ENCODE measurements at places on chromosomes 4 and X.

DNA sequence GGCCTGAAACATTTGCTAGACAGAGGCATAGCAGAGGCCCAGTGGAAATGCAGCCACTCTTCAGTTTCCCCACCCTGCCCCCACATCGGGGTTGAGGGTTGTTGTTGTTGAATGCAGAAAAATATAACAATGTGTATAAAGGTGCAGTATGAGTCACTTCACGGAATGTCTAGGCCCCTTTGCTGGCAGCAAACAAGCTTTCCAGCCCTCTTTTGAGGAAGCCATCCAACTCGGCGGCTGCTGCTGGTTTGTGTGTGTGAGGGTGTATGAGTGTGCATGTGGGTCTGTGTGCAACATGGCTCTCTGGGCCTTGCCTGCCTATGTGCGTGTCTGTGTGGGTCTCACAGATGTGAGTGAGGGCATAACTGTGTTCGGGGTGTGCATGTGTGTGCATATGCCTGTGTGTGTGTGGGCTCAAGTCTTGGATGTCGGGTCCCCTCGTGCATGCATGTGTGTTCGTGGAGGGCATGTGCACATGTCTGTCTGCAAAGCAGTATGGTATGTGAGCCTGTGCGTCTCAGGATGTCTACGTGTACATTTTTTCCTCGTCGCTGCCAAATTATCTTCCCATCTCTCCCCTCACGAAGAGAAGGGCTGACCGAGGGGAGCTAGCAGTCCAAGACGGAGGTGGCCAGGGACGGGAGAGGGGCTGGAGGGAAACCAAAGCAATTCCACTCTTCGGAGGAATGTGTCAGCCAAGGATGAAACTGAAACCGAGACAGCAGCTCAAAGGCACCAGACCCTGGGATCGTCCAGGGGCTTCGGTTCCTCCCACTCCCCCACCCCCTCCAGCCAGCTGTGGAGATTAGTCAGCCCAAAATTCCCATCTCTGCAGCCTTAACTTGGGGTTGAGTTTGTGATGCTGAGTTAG is 8.4 kb upstream of the ELF4 start:
- no peak for DNase-seq

DNA sequence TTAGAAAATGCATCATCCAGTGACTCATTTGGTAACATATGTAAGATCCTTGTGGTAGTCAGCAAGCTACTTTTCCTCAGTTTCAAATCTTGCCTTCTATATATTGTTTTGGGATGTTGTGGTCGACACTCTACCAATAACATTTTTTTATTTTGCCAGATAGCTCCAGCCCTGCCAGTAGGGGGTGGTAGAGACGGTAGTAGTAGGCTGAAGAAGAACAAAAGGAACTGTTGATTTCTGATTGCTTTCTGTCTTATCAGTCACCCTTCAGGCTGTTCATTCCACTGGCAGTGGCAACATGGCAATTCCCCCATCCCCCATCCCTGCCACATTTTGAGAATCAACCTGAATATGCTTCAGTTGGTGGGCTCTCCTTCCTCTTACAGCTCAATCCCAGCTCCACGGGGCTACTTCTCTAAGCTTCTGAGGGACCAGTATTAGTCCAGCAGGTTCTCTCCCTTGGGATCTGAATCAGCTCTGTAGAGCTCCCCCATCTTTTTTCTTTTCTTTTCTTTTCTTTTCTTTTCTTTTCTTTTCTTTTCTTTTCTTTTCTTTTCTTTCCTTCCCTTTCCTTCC is 171.5 kb upstream of the VEGFC start:
- DNase-seq = no peak

- DNase-seq = no peak
These were observed 170.0 kb downstream of the ARHGAP10 start for GRCh38 chr4:147901916-147902315.

DNA sequence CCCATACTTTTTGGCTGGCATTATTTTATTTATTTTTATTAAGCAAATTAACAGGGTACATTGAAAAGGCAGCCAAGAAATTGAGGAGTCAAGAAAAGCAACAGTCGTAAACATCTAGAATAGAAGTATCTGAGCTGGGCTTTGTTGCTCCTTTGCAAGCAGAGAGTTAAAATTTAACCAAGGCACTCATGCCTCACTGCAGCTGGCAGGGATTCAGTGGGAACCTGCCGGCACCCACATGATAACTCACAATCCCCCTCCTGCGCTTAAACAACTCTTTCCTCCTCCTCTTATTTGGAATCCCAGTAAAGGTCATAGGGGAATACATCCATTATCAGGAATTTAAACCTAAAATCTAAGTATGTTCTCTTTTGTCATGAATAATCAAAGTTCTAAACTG is 115.5 kb downstream of the SOX3 start:
- no peak for DNase-seq

GRCh38 chr4:109298279-109299010 is 4.0 kb downstream of the COL25A1 start:
- peak; percentile 2 for DNase-seq

- no peak for DNase-seq
These were observed 30.9 kb downstream of the RAB33B start for GRCh38 chr4:139484783-139485311.

GRCh38 chr4:39932776-39933402 is 44.8 kb downstream of the PDS5A start:
- no peak for DNase-seq

DNA sequence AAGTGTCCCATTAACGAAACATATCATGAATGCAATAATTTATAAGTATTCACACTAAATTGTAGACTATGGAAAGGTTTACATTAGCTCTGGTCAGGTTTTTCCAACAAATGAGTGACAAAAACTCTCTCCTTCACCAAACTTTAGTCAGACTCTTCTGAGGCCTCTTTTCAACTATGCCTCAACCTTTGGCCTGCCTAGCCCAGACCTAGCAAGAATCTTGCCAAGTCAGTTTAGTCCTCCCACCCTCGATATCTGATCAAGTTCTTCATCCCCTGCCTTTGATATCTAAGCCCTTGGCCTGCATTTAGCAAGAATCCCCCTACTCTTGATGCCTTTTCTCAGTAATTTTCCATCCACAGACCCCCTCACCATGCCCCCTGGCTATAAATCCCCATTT is 37.9 kb downstream of the CCDC158 start:
- no peak for DNase-seq

DNA sequence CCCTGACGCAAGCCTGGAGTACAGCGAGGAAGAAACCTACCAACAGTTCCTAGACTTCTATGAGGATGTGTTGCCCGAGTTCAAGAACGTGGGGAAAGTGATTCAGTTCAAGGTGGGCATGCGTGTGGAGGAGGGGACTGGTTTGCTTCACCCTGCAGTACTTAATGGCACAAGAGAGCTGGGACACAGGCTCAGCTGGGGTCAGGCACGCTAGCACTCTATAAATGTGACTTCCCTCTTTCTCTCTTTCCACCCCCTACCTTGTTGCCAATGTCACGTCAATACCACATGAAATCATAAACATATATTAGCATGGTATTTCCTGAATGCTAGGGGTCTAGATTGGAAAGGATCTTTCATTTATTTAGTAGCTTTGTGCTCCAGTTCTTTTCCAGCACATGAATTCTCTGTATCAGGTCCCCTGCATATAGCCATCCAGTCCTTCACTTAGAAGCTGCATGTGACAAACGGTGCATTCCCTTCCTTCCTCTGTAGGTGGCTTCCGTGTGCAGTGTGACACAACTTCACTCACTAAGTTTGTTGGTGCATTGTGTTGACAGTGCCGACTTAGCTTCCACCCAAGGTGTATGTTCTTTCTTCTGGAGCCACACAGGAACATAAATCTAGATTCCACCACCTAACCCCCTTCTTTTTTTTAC is 25.6 kb downstream of the ZRSR2 start:
- no peak for DNase-seq

GRCh38 chr4:147994076-147994475 is 262.2 kb downstream of the ARHGAP10 start:
- DNase-seq = no peak

DNA sequence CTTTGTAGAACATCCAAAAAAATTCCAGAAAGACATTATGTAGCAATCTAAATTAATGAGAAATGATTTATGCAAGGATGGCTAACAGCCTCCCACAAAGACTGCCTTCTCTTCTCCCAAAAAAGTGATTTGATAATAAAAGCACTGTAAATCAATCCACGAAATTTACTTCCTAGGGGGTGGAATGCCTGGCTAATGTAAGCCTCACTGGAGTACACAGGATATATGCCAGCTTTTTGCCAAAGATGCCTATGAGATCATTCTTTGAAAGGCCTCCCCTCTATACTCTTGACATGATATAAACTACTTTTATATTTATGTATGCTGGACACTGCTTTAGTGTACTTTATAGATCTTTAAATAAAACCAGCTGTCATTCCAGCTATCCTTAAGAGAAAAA is 211.1 kb downstream of the ADAMTS3 start:
- DNase-seq = no peak

GRCh38 chrX:18160369-18160768 is 60.3 kb downstream of the BEND2 start:
- no peak for DNase-seq

- no peak for DNase-seq
These were observed 361.5 kb upstream of the FMR1 start for GRCh38 chrX:147550217-147550616.

DNA sequence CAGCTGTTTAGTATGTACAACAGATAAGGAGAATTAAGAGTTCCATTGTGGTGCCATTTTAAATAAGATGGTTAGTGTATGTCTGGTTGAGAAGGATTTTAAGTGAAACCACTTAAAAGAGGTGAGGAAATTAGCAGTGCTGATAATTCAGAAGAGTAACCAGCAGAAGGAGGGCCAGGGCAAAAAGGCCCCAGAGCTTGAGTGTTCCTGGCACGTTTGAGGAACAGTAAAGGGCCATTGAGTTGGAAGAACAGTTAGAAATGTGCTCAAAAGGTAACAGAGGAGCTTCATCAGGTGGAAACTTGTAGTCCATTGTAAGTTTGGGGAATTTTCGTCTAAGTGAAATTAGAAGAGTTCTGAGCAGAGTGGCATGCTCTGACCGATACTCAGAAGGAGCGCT is 606.2 kb upstream of the ZFP42 start:
- DNase-seq = no peak

- no peak for DNase-seq
These were observed 14.7 kb downstream of the GBA3 start for GRCh38 chr4:22707390-22707789.

GRCh38 chr4:152044331-152045036 is 283.7 kb upstream of the GATB start:
- no peak for DNase-seq

DNA sequence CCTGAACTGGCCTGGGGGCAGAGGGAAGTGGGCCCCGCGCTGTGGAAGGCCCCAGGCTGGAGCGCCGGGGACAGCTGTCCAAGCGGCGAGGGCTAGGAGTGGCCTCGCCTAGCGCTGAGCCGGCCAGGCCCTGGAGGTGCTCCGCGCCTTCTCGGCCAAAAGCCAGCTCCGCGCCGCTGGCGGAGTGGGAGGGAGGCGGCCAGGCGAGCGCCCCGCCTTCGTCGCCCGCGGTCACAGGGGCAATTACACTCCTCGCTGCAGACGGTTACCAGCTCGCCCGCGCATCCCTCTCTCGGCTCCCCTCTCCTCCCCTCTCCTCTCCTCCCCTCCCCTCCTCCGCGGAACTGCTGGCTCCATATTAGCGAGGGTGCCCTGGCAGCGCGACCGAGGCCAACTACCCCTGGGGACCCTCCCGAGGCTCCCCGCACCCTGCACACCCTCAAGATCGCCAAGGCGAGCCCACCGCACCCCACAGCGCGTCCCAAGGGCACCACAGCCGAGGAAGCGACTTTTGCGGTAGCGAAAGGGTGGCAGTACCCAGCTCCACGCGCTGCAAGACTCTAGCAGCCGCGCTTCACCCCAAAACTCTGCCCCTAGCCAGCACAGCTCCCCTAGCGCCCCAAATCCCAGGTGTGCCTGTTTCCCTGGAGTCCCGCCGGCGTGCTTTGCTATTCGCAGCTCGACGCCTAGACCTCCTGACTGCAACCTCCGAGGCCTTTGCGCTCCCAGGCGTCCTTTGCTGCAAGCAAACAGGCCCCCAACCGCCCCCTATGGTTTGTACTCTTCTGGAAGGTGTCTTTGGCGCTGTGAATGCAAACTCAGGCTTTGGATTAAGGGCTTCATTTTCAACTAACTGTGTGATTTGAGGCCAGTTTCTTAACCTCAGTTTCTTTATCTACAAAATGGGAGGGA is 91.4 kb downstream of the BCOR start:
- DNase-seq = no peak

GRCh38 chrX:108396188-108396891 is 41.9 kb downstream of the COL4A6 start:
- no peak for DNase-seq

DNA sequence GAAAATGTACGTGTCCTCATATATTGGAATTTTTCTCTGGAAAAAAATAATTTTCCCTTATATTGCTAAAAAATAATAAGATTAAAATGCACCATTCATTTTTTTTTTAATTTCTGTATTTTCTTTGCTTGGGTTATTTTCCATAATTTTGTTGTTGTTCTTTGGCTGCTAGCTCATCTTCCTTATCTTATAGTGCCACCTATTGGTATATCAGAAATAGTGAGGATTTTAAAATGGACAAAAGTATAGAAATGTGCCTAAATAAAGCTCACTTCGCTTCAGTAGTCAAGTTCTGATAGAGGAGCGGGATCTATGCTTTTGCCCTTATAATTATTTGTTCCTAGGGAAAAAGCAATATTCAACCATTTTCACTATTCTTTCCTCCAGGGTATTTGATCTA is 134.8 kb downstream of the NAP1L3 start:
- DNase-seq = no peak

GRCh38 chr4:26727844-26728243 is 132.8 kb upstream of the STIM2 start:
- no peak for DNase-seq

DNA sequence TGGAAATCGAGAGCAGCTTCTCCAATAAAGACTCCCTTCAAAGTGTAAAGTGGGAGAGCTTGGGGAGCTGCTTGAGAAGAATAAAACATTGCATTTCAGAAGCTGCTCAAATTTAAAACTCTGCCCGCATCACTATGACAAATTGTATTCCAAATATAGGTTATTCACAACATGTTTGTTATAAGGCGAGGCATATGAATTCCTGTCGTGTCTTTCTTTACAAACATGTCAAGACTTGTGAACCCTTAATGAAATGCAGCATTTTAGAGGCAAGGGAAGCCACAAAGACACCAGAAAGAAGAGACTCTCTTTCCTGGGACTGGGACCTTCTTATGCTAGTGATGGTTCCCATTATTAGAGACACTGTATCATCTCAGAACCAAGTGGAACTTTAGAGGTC is 311.2 kb downstream of the DHX15 start:
- no peak for DNase-seq

- DNase-seq = no peak
These were observed 49.2 kb downstream of the VSIG4 start for GRCh38 chrX:65990702-65991101.

DNA sequence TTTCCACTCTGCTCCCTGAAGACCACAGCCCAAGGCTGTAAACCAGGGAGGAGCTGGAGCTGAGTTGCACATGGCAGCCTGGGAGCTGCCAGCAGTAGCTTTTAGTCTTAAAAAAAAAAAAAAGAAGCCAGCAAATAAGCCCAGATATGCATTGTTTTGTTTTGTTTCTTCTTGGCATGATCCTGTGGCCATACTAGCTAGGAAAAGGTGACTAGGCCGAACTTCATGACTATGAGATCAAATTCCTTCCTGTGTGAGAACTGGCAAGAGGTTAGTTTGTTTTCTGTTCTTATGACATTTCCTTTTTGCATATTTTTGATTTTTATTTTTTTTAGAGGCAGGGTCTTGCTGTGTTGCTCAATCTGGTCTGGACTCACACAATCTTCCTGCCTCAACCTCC is 323.3 kb downstream of the DCTD start:
- no peak for DNase-seq

- DNase-seq = no peak
These were observed 21.8 kb upstream of the TBC1D14 start for GRCh38 chr4:6887591-6888371.
